Progenitor cell of endocrine pancreas (in vitro differentiated cells): ENCODE measurements at places on chromosomes 4 and X. TPM values are rescaled to one million over a fixed set of nuclear protein-coding genes. Genes with fewer than 3 reads are reported as not detected.

DNA sequence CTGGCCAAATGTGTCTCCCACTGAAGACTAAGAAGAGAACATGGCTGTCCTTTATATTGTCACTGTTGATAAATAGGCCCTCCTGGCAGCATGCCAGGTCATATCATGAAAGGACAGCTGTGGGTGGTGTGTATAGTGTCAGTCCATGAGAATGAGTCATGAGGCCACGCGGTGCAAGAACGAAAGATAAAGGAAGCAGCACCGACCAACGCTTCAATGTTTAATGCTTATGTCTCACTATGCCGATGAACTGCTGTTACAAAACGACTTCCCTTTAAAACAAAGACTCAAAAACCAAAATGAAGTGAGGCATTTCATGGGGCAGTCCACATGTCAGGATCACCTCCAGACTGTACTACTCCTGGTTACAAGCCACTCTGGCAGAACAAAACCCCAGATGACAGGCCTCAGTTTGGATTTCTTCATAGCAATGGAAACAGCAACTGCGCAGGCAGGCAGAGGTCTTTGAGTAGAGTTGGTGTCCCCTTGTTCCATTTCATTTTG lies 5.2 kb upstream of the TCEANC start:
- no peak for DNase-seq

GRCh38 chr4:122914292-122914904 lies 8.0 kb downstream of the NUDT6 start:
- DNase-seq, result no peak

GRCh38 chr4:180120068-180120467 lies 2123.1 kb upstream of the TENM3 start:
- DNase-seq, result no peak

- DNase-seq, result no peak
Measured at GRCh38 chr4:105232374-105232773, 85.7 kb downstream of the TET2 start.

GRCh38 chr4:148964456-148964855 lies 522.2 kb upstream of the NR3C2 start:
- DNase-seq, result no peak

DNA sequence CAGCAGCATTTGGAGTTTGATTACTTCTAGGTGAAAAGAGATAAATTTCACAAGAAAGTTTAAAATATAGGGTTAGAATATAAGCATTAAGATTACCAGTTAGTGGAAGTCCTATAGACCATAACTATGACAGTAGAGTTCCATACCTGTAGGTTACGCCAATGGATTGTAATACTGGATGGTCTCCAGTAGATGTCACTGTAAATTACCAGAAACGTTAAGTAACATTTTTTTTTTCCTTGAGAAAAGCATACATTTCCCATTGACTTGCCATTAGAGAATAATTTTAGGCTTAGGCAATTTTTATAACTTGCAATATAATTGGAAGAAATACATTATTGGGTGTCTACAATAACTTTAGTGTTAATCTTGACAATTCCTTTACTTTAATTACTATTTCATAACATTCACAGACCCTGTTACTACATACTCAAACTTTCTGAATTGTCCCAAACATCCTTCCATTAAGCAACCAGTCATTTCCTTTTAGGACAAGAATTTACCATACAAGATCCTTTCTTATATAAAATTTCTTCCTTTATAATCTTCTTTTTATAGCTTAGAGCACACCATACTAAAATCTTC lies 304.1 kb upstream of the TECRL start:
- no peak for DNase-seq

DNA sequence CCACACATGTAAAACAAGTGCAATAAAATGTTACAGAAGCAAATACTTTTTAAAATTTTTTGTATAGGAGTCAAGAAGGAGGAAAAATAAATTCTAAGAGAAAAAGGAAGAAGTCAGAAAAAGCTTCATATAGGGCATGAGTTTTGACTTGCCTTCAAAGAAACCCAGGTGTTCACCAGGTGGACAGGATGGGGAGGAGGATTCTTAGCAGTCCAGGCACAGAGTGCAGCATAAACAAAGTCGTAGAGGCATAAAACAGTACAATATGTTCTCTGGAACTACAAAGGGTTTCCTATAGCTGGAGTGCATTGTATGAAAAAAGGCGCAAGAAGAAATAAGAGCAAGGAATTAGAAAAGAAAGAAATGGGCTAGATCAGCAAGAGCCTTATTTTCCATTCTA lies 1.9 kb upstream of the SCFD2 start:
- no peak for DNase-seq

DNA sequence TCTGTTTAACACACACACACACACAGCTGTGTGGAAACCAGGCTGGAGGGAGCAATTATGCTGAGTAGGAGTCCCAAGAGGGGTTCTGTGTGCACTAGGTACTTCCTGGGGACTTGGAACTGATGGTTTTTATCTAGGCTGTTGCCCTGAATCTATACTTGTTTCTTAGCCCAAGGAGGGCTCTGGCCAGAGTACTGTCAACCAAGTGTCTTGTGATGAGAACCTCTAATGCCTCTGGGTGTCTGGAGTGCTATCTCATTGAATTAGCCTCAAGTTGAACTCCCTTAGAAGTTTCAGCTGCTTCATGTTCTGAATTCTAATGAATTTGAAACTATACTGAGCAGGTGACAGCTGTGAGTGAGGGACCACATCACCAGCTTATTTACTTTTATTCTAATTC lies 16.6 kb downstream of the ARHGAP24 start:
- DNase-seq, result no peak

DNA sequence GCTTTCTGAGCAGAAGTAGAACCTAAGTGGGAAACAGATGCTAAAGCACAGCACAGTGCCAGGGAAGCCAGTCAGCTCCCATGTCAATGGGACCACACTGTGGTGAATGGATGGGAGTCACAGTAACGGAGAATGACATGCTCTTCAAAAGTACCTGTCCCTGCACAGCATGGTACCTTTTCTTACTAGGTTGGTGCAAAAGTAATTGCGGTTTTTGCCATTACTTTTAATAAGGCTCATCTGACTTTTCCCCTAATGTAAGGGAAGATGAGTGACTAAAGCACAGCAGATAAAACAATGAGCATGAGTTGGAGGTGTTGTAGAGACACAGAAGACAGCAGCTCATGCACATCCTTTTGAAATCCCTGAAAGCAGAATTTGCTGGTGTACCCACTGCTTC lies 62.3 kb downstream of the CCNG2 start:
- DNase-seq, result no peak

DNA sequence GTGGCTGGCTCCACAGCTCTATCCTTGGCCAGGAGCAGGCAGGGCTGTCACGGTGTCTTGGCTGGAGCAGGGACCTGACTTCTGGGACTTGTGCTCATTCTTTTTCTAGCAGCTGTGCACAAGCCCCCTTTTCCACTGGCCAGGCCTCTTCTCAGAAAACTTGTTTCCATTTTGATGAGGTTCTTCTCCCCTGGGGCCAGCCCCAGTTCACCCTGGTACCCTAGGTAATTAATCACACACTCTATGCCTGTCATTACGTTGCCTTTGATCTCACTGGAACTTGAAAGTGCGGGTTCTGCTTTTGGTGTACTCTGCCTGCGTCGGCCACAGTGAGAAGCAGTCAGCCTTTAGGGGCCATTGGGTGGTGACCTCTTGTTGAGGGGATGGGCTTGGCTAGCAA lies 26.6 kb downstream of the DRD5 start:
- DNase-seq, result no peak

GRCh38 chr4:109977854-109978501 lies 65.3 kb downstream of the EGF start:
- DNase-seq, result no peak

DNA sequence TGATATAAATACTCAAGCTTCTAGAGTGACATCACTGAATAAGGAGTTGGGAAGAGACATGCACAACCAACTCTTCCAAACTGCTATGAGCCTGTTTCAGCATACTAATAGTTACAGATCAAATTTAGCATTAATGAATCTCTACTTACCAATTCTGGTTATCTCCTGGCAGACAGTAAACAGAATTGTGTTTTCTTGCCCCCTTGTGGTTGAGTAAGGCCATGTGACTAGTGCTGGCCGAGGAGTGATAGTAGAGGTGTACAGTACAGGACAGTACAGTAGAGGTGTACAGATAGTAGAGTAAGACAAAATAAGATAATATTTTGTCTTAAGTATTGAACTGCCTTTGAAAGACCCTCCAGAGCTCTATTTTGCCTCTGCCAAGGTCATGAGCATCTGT lies 681.4 kb downstream of the GABRG1 start:
- DNase-seq, result no peak

DNA sequence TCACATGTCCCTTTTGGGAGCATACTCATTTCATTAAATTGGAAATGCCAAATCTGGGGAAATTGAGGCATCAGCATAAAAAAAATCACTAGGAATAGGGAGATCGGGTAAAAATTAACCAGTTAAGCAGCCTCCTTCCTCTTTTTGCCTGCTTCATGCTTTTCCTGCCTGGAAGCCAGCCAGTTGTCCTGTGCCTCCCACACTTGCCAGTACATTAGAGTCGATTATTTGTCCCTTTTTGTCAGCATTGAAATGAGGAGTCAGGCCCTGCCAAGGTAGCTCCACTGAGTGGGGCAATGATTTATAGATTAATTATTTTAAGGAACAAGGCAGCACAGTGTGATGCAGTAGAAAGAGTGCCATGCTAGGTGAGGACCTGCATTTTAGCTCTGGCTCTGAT lies 55.3 kb downstream of the SH2D1A start:
- no peak for DNase-seq

GRCh38 chr4:87019898-87020297 lies 85.1 kb downstream of the AFF1 start:
- DNase-seq, result no peak

STEEP1 gene
- 17.7 and 18.3 TPM in 2 replicates for total RNA-seq

DKK2 gene
- total RNA-seq, result 12.6 and 17.0 TPM in 2 replicates

AKAP14 gene
- not detected in 2 replicates for total RNA-seq

DRP2 gene
- 0.29 and 0.44 TPM in 2 replicates for total RNA-seq

SPANXN3 gene
- not detected in 2 replicates for total RNA-seq

BEX1 gene
- 123 and 128 TPM in 2 replicates for total RNA-seq

MAGEA4 gene
- not detected in 2 replicates for total RNA-seq

SLITRK2 gene
- total RNA-seq, result 11.6 and 16.0 TPM in 2 replicates
